ENCODE measurements at places on chromosomes 4 and X.

- DNase-seq: no peak
These were observed 111.1 kb downstream of the RTL3 start for GRCh38 chrX:78548012-78548411.

- no peak for DNase-seq
These were observed 134.6 kb downstream of the GATB start for GRCh38 chr4:151626228-151626627.

GRCh38 chr4:167035390-167035789 lies 198.9 kb downstream of the SPOCK3 start:
- no peak for DNase-seq

DNA sequence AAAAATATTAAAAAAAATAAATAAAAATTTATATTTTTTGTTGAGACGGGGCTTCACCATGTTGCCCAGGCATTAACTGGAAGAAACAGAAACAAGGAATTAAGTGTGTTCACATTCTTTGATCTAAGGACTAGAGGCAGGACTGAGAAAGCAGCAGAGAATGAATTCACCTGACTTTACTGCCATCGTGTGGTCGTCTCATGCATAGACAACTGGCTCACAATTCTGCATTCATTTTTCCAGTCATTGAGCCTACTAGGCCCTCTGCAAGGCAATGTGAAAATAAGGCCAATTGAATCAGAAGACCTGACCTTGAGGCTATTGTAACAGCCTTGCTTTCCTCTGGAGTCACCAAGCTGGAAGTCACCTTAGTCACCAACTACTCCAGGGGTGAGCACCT lies 37.4 kb downstream of the LHFPL1 start:
- no peak for DNase-seq

- DNase-seq: no peak
These were observed 240.9 kb upstream of the VEGFC start for GRCh38 chr4:177033632-177034031.

GRCh38 chr4:20844311-20844710 lies 144.1 kb downstream of the PACRGL start:
- DNase-seq: no peak

GRCh38 chr4:109313168-109314133 lies 11.0 kb upstream of the COL25A1 start:
- DNase-seq: no peak

- no peak for DNase-seq
These were observed 16.8 kb upstream of the COX18 start for GRCh38 chr4:73086095-73086868.

DNA sequence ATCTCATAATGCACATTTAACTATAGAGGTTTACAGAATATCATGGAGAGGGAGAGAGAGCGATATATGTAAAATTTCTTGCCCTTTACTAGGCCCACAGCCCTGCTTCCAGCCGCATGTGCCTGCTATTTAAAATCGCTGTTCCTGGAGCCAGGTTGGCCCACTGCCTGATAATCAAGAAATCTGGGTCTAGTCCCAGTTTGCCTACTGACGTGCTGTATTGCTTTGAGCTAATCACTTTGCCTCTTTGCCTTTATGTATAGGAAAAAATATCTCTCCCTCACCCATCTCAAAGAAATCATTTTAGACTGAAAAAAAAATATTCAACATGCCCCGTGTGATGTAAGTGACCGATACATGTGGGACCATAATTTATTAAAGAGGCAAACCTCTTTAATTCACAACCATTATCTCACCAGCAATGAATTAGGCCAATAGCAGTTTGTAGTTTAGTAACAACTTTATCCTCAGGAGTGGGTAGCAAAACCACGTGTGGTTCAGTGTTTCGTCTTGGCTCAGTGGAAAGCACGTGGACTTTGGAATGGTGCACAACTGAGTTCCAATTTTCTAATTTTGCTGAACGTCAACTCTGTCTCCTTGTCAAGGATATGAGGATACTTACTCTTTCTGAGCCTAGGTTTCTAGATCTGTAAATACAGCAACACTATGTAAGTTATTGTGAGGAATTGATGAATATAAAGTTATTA lies 62.6 kb downstream of the GRXCR1 start:
- DNase-seq: no peak

DNA sequence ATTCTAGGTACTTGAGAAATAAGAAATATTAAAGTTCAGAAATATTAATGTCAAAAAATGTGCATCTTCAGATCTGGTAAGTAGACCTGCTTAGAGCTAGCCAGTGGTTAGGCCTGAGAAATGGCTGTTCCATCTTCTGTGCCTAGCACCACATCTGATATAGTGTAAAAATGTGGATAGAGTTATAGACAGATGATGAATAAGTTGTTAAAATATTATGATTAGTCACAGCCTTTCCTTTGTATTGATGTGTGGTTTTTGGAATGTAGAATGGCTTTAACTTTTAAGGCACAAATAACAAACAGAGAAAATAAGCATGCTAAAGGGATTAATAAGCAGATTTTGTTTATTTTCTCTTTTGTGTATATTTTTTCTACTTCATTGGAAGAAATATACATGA lies 133.5 kb upstream of the NUDT6 start:
- no peak for DNase-seq
